BJ (cell line): ENCODE measurements at places on chromosomes 16 and 17. TPM values are rescaled to one million over a fixed set of nuclear protein-coding genes. Genes with fewer than 3 reads are reported as not detected.

DNA sequence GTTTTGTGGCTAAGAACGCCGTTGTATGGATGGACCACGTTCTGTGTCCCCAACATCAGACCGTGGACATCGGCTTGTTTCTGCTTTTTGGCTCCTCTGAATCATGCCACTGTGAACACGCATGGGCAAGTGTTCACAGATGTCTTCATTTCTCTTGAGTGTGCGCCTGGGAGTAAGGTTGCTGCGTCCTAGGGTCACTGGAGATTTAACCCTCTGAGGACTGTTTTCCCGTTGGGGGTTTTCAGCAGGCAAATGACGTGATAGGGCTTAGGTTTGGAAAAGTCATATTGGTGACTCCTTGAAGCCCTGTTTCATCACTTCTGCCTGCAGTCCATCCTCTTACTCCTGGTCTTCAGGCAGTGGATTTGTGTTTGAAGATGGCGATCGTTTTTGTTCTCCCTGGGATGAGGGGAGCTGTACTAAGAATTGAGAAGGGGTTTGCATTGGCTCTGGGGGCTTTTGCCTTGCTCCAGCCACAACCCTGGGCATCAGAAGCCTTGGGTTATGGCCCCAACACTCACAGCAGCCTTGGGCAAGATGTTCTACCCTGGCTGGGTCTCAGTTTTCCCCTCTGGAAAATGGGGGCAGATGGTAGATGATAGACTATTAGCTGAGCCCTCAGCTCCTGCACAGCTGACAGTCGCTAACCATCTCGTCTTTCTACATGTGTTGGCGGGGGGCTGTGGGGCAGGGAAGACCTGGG, 67.2 kb upstream of the CIBAR2 start:
- no peak for DNase-seq

- DNase-seq = no peak
Observed at GRCh38 chr17:43616852-43617251, 44.9 kb downstream of the MEOX1 start.

GRCh38 chr17:4195306-4195705, 52.3 kb downstream of the CYB5D2 start:
- no peak for DNase-seq

Gene UBN1
- polyA plus RNA-seq = 8.8 and 11.2 TPM in 2 replicates

GRCh38 chr17:75762513-75763268, 2.3 kb downstream of the GALK1 start:
- DNase-seq = no peak

- no peak for DNase-seq
Observed at GRCh38 chr17:38507921-38508569, 79.8 kb downstream of the ARHGAP23 start.

DNA sequence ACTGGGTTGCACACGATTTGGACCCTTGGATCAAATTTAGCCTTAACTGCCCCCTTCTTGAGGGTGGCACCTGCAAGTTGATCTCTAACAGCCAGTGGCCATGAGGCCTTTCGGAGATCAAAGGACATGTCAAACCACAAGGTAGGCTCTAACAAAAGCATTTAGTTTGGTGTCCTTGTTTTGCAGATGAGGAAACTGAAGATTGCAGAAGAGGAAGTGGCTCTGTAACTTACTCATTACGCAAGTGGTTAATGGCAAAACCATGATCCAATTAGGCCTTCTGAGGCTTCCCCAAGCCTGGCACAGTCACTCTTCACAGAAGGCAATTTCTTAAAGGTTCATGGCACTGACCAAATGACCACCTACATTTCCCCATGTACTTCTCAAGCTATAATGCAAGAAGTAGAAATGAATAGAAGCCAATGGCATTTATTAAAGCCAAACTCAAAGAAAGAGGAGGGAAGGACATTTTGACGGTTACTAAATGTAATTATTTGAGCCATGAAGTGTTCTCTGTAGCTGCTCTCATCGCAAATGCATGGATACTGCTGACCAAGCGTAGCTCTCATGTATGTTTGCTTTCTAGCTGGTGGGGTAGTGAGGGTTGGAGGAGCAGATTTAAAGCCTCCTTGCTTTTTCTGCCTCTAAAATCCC, 32.8 kb upstream of the ABCC12 start:
- no peak for DNase-seq

GRCh38 chr17:44862278-44862914, 14.7 kb downstream of the HIGD1B start:
- DNase-seq = no peak

Gene LDAF1
- polyA plus RNA-seq = 28.1 and 31.1 TPM in 2 replicates

Gene HOXB8
- not detected in 2 replicates for polyA plus RNA-seq

- no peak for DNase-seq
Observed at GRCh38 chr16:49672753-49673152, 183.2 kb downstream of the ZNF423 start.

GRCh38 chr17:27878776-27879562, 14.2 kb downstream of the LYRM9 start:
- DNase-seq = no peak

Gene NOTUM
- 0.06 TPM in 1 of 2 replicates, not detected in the other for polyA plus RNA-seq

GRCh38 chr16:2724816-2725348, 4.9 kb upstream of the PRSS27 start:
- DNase-seq = no peak
